ENCODE measurements at places on chromosomes 6 and 20. TPM values are rescaled to one million over a fixed set of nuclear protein-coding genes. Genes with fewer than 3 reads are reported as not detected.

DNA sequence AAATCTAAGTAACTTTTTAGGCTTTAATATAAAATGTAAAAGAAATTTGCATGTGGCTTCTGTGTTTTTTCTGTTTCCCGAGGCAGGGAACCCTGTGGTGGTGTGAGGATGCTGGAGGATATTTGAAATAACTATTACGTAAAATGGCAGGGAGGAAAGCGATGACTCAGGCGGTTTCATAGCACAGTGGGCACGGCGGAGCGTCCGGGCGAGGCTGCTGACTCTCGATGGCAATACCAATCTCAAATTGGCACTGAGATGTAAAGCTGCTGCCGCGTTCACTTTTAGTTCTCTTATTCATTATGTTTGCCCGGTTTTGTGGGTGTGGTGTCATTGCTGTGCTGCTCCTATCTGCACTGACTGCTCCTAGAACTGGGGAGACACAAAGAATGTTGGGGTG is 254.3 kb downstream of the THBS2 start:
- DNase-seq = no peak

- DNase-seq = no peak
Observed at GRCh38 chr6:153873541-153873940, 165.5 kb upstream of the OPRM1 start.

DNA sequence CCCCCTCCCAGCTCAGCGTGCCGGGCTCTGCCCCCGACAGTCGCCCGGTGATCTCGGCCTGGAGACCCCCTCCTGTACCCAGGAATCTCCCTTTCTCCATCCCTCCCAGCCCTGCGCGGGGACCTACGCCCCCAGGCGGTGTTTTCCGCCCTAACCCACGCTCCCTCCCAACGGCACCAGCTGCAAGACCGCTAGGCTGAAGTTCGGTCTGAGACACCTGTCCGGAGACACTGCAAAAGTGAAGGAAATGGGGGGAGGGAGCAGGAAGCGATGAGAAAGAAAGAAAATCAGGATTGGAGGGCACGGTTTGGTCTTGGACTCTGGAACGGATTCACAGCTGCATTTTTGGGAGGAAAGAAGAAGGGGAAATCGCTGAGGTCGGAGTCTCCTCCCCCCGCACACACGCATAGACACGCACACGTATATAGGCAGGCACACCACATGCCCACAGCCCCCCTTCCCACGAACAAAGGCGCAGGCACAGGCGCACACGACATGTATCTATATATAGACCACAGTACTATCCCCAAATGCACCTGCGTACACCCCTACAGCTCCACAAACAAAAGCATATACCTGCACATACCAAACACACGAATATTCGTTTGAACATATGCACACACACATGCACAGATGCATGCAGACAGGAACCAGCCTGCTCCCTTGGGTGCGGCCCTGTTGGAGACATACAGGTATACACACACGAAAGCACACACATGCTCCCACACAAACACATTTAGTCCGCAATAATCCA is 1.0 kb downstream of the SLC32A1 start:
- peak; percentile 8 for DNase-seq

- peak; percentile 46 for DNase-seq
Observed at GRCh38 chr6:93419304-93420162, at the start of gene EPHA7. Gene EPHA7, minus strand, starts transcription at chr6:93419559. Its CDS starts 218 bp downstream, at chr6:93419341.

Gene BPIFB1
- not detected for total RNA-seq
